ENCODE measurements at places on chromosomes 1 and 21.

DNA sequence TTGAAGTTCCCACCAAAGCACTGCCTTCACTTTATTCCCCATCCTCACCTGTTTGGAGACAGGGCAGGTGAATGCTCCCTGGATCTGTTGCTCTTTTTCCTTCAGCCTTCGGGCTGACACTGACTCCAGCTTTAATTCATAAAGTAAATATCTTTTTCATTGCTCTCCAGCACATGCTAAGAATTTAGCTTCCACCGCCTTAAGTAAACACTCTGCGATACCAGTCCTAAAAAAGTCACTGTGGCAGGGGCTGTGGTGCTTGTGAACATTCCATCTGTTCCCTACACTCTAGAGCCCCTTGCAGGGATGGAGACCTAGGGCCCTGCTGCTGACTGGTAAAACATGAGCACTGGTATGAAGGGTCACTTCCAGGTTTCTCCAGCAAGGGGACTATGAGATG is 896 bp upstream of the PLA2G2A start:
- no peak for DNase-seq

- DNase-seq: no peak
These were observed 7.1 kb downstream of the RHBG start for GRCh38 chr1:156376146-156376545.

DNA sequence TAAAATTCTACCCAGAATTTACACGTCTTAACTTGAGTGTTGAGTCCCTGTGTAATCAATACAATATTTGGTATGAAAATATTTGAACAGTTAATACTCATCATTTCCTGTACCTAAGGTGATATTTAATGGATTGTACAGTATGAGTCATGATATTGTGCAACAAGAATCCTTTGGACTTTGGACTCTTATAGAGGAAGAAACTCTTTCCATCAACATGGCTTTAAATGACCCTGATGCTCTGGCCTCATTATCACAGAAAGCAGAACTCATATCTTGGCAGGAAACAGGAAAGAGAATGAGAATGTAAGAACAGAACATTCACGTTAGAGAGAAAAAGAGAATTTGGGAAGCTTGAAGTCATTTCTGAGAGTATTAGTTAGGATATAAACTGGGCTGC is 168.8 kb upstream of the B3GALT2 start:
- DNase-seq: no peak

DNA sequence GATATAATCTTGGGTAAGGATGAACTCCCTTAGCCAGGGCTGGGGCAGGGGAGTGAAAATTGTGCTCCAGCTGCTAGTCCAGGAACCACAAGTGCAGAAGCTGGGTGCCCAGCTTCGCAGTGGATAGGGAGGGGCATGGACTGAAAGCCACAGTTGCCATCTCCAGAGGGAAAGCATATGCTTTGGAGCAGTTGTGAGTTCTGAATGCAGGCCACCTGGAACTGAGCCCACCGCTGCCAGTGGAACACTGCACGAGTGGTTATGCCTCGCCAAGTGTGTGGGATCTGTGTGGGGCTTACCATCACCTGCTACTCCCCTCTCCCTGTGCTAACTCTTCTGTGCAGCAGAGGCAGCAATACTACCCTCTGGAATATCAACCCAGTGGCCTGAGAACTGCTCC is 158.4 kb upstream of the DPT start:
- no peak for DNase-seq

DNA sequence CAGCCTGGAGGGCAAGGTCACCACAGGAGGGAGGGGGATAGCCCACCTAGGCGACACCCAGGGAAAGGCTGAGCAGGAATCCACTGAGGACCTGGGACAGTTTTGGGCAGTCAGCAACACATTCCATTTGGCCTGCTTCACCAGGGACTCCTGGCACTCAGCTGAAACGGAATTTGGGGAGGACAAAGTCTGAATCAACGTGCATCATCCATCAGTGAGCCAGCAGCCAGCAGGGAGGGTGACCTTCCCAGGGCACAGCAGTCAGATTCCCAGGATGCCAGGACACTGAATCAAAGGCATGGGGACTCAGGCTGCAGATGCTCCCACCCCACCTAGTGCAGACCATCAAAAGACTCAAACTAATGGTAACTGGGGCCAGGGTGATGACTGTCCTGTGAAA is 4.6 kb downstream of the SH3BP5L start:
- no peak for DNase-seq

DNA sequence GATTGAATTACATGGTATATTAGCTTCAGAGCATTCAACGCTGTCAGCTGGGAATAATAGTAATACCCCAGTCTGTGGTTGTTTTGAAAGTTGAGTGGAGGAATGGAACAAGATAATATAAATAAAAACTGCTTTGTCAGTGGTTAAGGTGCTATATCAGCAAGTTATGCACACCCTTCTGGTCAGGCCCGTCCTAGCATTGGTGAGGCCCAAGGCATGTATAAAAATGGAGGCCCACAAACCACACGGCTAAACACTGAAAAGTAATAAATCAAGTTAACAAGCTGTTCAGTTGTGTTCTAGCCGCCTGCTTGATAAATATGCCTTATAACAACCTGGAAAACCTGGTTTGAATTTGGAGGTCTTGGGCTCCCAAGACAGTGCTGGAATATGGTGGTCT is 77.4 kb downstream of the PSMG1 start:
- no peak for DNase-seq

GRCh38 chr1:157151073-157151472 is 12.9 kb upstream of the ETV3 start:
- DNase-seq: no peak

DNA sequence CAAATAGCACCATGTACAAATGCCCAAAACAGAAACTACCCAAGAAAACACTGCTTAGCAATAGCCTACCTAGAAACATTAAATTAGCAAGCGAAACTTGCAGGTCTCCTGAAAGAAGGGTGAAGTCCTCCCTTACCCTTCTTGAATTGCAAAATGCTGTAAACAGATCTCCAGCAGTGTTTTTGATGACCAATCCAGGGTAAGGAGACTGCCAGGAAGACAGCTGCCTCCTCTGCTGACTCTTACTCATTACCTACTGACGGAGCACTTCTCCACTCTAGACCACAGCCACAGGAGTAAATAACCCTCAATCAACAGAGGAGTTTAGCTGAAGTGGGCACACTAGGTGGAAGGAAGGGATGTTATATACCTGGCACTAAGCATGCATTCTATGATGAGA is 32.2 kb upstream of the GADD45A start:
- no peak for DNase-seq

DNA sequence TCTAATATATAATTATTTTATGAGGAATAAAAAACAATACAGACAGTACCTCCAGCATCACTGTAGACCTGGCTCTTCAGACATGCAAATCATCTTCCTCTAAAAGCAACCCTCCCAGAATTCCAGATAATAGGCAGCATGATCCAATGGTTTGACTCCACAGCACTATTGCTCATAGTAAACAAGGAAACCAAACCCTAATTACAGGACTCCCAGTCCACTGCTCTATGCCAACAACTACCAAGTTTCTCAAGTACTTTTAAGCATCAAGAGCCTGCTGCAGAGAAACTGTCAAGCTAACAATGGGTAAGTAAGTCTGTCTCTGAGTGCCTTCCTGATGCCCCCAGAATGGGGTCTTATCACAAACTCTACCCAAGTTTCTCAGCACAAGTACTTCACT is 57.2 kb downstream of the EYA3 start:
- no peak for DNase-seq

DNA sequence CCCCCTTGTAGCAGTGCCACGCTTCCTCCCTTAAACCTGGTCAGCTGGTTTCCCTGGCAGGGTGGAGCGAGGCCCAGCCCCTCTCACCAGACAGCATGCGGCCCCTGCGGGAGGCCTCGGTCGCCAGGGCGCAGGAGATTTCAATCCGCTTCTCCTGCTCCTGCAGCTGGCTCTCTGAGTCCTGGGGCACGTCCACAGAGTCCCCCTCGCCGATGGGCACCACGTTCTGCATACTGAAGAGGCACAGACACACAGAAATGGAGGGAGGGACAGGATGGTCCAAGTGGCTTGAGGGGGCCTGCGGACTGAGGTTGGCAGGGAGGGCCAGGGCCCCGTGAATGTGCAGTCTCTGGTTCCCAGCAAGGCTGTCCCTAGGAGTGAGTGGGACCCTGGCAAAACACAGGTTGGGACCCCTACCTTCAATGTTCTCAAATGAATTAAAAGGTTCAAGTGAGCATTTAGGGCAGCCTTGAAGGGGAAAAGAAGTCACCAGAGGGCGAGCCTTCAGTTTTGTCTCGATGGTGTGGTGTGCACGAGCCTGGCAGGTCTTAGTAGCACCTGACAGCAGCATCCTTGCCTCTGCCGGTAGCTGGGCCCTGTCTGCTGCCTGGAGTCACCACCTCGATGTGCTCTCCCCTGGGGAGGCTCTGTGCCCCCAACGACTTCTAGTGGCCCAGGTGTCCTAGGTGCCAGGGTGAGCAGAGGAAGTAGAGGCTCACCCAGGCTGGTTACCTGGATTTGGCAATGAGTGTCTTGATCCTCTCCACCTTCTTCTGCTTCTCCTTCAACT is 14.4 kb upstream of the GOLT1A start:
- DNase-seq: no peak

DNA sequence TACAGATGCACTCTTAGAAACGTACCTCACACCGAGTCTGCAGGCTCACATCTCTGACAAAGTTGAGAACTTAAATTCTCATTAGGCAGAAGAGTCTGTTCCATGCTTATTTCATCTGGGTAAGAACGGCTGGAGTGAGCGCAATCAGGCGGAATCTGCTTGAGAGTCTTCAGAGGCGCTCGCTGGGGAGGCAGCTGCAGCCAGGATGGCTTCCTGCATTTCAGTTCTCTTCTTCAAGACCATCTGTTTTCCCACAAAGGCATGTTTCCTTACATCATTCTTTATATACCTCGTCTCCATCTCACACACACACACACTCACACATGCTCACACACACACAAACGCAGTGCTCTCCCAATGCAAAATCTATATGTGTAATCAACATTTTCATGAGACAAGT is 497.1 kb downstream of the AJAP1 start:
- DNase-seq: no peak

- no peak for DNase-seq
These were observed 35.4 kb upstream of the USP24 start for GRCh38 chr1:55250399-55251075.

DNA sequence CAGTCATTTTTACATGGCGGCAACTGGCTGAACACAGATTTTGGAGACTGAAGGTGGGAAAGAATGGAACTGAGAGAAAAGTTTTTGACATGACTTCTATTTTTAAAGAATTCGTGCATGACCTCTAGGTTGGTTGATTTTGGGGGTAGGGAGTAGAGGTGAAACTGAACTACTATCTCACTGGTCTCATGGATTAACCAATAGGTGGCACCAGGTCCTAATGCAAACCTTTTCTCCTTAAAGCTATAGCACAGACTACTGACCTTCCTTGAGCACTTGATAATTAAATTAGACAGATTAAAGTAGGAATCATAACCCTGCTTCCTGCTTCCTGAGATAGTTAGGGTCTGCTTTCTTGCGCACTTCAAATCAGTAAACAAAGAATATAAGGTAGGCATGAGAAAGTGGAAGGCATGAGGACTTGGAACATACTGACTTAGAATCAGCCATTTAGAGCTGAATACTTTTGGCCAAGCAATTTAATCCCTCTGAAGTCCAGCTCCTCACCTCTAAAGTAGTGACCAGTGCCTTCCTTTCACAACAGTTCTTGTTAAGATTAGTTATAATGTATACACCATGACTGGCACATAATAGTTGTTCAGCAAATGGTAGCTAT is 206.0 kb downstream of the CENPF start:
- no peak for DNase-seq

GRCh38 chr1:42738678-42739226 is 1.3 kb downstream of the CLDN19 start:
- no peak for DNase-seq

DNA sequence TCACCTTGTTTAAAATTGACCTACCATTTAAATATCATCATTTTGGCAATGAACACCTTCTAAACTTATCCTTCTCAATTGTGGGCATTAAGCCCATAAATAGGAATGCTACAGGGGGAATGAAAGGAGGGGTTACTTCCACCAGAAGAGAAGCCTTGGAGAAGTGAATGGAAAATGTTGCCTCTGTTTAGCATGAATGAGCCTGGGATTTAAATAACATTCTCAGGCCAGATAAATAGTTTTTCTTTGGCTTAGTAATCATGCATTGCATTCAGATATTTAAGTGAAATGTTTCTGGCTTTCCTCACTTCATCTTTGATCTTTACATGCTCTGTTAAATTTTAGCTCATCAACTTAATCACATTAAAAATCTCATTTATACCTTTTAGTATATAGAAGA is 284.3 kb upstream of the FMN2 start:
- no peak for DNase-seq

DNA sequence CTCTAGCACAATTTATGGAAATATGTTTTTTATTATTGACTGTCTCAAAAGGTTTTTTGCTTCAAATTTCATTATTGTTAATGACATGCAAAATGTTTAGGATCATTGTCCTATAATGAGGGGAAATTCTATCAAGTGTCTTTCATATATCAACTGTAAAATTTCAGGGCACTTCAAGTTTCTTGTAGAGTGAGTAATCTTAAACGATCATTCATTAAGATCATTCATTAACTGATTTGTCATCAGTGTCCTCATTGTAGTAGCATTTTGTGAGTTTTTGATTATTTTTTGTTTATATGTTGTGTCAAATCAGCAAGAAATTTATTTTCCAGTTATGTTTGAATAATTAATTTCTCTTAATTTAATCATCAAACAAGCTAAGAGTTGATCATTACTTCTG is 111.8 kb upstream of the PRDX6 start:
- DNase-seq: no peak

GRCh38 chr1:90712915-90713730 is 4.0 kb downstream of the BARHL2 start:
- DNase-seq: no peak

DNA sequence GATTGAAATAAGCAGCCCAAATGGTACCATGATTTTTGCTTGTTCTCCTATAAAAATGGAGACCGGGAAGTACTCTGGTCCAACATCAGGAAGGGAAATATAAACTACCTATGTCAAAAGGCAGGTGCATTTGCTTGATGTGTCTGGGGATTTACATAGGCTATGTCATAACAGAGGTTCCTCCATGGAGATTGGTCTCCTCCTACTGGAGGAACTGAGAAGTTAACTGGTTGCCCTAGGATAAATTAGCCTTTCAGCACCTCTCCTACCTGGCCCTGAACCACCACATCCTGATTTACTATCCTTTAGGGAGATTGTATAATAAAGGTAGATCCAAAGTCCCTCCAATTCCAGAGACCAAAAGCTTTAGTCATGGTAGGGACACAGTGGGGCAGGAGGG is 1109.3 kb upstream of the B3GALT2 start:
- no peak for DNase-seq

GRCh38 chr1:186033847-186034271 is 299.7 kb downstream of the HMCN1 start:
- no peak for DNase-seq

All from stimulated activated CD8-positive, alpha-beta memory T cell treated with anti-CD3 and anti-CD28 coated beads, Interleukin-7, amount 100 ng/mL, for 1 hour (primary cell).